ENCODE measurements at places on chromosomes 5 and 9. TPM values are rescaled to one million over a fixed set of nuclear protein-coding genes. Genes with fewer than 3 reads are reported as not detected.

The OR1J2 gene
- not detected for total RNA-seq

The C5orf63 gene
- 5.7 TPM for total RNA-seq

DNA sequence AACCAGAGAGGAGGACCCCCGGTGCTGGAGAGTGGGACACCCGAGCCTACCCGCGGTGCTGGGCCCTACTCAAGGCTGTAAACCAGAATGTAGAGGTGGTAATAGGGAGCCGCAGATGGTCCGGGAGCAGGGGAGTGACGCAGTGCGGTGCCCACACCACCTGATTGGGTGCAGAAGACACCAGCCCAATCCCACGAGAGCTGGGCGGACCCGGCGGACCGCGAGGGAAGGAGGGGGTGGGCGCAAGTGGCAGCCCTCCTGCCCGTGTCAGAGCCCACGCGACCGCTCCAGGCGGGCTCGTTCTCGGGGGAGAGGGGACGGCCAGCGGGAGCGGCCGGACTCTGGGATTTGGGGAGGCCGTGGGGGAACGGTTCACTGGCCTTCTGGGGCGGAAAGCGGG is 71.2 kb downstream of the C9orf50 start:
- DNase-seq, result no peak
- peaks cover 51% of the 10 kb centered on the region for H3K27me3 ChIP-seq
- peak overlapping the region; percentile 61 for H3K4me3 ChIP-seq
- no peaks in the 10 kb centered on the region for H3K36me3 ChIP-seq
- no peak overlapping the region for H3K27ac ChIP-seq

GRCh38 chr9:119834064-119834620 is 464.9 kb upstream of the BRINP1 start:
- no peaks in the 10 kb centered on the region for H3K36me3 ChIP-seq
- no peak for DNase-seq
- H3K27ac ChIP-seq, result no peak overlapping the region
- no peaks in the 10 kb centered on the region for H3K4me1 ChIP-seq

- H3K27me3 ChIP-seq, result peaks cover 3% of the 10 kb centered on the region
- H3K27ac ChIP-seq, result peak overlapping the region; percentile 91
- H3K36me3 ChIP-seq, result peaks cover 20% of the 10 kb centered on the region
- DNase-seq, result no peak
- H3K4me3 ChIP-seq, result peak overlapping the region; percentile 90
Measured at GRCh38 chr9:137087409-137087925, 682 bp downstream of the MAN1B1 start.

DNA sequence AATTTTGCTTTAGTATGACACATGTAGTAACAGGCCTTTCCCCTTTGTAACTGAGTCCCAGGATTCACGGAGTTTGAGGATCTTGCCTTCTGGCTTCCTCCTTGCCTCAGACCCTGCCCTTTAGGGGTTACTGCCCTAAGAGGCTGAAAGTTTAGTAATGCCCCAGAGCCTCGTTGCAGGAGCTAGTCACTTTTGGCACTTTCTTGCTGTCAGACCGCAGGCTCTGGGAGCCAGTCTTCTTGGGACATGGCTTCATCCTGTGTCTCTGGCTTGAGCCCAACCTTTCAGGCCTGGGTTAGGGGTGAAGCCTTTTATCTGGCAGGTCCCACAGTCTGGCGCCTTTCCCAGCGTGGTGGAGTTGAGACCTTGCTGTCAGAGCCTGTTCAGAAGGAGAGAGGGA is 185.6 kb upstream of the DMRT1 start:
- H3K27ac ChIP-seq, result no peak overlapping the region
- H3K36me3 ChIP-seq, result no peaks in the 10 kb centered on the region
- peaks cover 3% of the 10 kb centered on the region for H3K4me1 ChIP-seq
- no peaks in the 10 kb centered on the region for H3K27me3 ChIP-seq
- H3K4me3 ChIP-seq, result no peak overlapping the region
- no peak for DNase-seq

GRCh38 chr5:16364910-16365309 is 100.7 kb downstream of the ZNF622 start:
- no peak overlapping the region for H3K27ac ChIP-seq
- no peaks in the 10 kb centered on the region for H3K36me3 ChIP-seq
- H3K27me3 ChIP-seq, result no peaks in the 10 kb centered on the region
- H3K4me1 ChIP-seq, result no peaks in the 10 kb centered on the region
- no peak for DNase-seq
- H3K4me3 ChIP-seq, result no peak overlapping the region

GRCh38 chr9:128933731-128934130 is 12.9 kb downstream of the PHYHD1 start:
- no peak overlapping the region for H3K4me3 ChIP-seq
- no peaks in the 10 kb centered on the region for H3K36me3 ChIP-seq
- H3K27ac ChIP-seq, result no peak overlapping the region
- no peak for DNase-seq
